Kidney glomerular epithelial cell (primary cell): ENCODE measurements at places on chromosomes 12 and 14.
A peak's percentile ranks its signal among the peaks of the same experiment; 100 is the strongest.

GRCh38 chr12:129870136-129870535 is 33.7 kb downstream of the TMEM132D start:
- DNase-seq, result no peak

- DNase-seq, result peak; percentile 34
Observed at GRCh38 chr12:51082561-51083125, 753 bp downstream of the CSRNP2 start.

DNA sequence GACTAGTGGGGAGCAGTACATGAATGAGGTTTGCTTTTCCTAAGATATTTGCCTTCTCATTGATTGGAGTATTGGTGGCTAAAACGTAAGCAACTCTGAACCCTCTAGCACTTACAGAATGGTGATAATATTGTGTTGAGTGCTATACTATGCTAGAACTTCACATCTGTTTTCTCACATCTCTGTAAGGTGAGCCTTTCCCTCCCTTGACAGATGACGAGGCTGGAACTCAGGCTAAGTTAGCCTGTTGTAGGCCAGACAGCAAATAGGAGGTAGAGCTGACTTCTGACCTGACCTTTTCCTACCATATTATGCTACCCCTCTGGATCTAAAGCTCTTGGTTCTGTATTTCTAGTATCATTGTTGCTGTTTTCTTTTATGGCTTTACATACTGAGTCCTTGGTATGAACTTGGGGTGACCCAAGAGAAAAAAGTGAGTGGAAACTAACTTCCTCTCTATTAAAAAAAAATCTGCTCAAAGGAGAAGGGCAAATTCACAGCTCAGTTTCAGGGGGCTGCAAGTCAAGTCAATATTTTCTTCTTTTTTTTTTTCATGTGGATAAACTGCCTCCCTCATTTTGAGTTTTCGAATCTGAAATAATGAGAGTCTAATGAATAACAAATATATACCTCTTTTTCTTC is 85.9 kb downstream of the CRADD start:
- DNase-seq, result no peak

GRCh38 chr12:45377815-45378214 is 161.9 kb downstream of the ANO6 start:
- no peak for DNase-seq

DNA sequence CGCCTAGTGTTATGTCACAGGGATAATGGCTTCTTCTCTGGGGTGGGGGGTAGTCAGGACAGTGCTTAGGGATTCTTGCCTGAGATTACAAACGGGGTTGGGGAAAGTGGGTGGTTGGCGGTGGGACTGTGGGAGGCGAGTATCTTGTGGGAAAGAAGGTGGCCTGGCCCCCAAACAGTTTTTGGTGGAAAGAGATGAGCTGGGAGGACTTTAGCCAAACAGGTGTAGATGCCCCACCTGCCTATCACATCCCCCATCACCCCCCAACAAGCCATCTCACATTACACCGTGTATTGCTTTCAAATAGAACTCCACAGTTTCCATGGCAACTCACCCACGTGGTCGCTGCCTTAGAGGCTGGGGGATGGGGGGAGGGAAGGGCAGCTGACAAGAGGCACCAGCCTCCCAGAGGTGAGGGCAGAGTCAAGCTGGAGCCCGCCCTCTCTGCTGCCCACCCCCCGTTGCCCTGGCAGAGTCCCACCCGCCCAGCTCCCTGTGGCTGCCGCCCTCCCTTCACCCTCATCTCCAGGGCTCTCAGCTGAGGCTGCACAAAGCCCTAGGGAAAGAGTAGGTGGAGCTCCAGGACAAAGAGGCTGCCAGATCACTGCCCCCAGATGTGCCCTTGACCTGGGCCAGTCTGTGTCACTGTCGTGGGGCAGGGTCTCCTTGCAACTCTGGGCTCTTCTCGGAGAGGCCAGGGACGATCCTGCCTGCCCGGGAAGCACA is 98.3 kb downstream of the LRRC74A start:
- peak; percentile 41 for DNase-seq
